ENCODE measurements at places on chromosomes 13 and 19.
A peak's percentile ranks its signal among the peaks of the same experiment; 100 is the strongest.

DNA sequence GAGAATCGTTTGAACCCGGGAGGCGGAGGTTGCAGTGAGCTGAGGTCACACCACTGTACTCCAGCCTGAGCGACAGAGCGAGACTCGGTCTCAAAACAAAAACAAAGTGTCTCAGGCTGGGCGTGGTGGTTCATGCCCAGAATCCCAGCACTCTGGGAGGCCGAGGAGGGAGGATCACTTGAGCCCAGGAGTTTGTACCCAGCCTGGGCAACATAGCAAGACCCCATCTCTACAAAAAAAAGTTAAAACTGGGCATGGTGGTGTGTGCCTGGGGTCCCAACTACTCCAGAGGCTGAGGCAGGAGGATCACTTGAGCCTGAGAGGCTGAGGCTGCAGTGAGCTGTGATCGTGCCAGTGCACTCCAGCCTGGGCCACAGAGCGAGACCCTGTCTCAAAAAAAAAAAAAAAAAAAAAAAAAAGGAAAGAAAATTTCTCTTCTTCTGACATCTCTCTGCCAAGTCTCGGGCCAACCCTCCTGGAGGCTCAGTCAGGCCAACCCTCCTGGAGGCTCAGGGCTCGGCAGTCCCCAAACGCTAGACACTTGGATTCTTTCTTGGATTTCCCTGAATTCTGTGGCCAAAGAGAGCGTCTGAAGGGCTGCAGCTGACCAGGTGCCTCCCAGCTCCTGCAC lies 26.3 kb downstream of the ARID3A start:
- no peak for DNase-seq

- no peak for DNase-seq
Measured at GRCh38 chr19:58328999-58329398, 2.2 kb downstream of the ZSCAN22 start.

GRCh38 chr13:33968520-33969507 lies 150.9 kb downstream of the RFC3 start:
- DNase-seq: no peak

DNA sequence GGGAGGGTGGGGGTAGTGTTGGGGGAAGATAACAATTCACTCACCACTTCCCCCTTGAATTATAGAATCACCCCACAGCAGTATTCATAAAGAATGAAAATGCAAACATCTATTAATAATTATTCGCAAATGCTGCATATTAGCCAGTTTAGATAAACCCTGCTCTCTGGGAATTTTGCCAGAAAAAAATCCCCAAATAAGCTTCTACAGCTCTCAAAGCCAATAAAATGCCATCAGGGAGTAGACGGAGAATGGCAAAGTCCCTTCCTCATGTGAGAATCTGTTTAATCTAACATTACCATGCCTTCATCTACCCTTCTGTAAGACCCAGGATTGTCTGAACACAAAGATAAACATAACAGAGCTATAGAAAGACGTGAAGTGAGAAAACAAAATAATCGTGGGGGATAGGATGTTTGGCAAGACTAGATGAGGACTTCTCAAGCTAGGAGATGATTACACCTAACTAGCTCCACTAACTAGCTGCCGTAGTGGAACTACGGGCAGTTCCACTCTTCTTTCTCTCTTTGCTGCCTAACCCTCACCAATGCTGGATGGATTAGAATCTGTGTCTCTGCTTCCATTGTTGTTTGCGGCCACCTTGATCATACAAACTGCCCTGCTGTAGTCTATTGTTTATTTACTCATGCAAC lies 32.4 kb upstream of the CACNA1A start:
- DNase-seq: no peak

- no peak for DNase-seq
Measured at GRCh38 chr19:14402332-14403144, 16.6 kb downstream of the DDX39A start.

GRCh38 chr13:77907666-77908341 lies 10.8 kb downstream of the EDNRB start:
- no peak for DNase-seq

- no peak for DNase-seq
Measured at GRCh38 chr19:46451352-46451751, 20.0 kb downstream of the PNMA8A start.

DNA sequence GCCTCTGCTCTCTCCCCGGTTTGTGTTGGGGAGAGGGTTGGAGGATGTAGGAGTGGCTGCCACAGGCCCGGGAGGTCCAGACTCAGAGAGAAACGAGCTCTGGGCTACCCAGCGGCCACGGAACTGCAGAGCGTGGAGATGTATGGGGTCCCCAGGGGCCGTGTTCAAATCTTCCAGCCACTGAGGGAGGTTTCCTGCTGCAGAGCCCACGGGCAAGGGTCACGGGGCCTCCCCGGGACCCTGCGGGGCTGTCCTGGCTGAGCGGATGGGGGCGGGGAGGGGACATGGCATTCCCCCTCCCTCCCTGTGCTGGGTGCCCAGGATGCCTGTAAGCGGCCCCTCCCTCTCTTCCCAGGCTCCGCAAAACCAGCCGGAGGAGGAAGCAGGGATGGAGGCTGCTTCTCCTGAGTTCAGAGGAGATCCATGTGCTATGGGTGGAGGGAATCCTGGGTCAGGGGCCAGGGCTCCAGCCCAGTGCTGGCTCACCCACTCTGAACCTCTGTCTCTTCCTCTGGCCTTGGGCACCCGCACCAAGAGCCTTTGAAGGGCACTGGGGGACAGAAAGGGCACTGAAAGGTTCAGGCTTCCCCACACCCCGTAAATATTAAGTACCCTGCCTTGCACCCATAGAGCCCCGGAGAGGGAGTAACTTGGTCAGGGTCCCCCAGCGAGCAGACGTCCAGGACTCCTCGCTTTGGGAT lies 22.6 kb downstream of the SMIM24 start:
- DNase-seq: no peak

DNA sequence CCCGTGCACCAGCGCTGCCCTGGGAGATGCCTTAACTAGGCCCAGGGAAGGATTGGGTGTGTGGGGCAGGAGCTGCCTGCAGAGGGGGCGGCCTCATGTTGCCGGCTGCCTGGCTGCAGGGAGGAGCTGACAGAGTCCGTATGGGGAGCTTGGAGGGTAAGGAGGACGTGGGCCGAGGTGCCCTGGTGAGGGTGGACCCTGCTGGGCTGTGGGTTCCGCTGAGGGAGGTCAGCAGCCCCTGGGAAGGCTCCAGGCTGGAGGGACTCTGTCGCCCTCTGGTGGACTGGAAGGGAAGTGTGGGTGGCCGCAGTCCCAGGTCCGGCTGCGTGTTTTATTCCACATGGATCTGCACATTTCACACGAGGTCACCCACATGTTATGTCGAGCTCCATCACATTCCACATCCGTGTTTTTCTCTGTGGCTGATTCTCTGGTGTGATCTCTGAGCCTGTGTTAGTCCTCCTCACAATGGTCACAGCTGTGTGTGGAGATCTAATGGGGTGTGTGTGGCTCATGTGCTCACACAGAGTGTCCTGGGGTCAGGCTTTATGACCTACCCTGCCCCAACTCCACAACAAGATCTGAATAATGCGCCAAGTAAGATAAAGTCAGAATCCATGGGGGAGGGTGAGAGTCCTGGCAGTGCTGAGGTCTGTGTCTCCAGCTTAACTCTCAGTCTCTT lies 1.8 kb upstream of the CEACAM8 start:
- peak; percentile 57 for DNase-seq

- DNase-seq: no peak
Measured at GRCh38 chr19:13937479-13938300, 527 bp downstream of the PODNL1 start.

GRCh38 chr19:43639519-43640423 lies at the start of gene CADM4:
CADM4 (minus strand) TSS chr19:43639850; CDS start chr19:43639790, 60 bp downstream.
- DNase-seq: peak; percentile 40

GRCh38 chr13:73902847-73903246 lies 231.4 kb downstream of the KLF12 start:
- no peak for DNase-seq

DNA sequence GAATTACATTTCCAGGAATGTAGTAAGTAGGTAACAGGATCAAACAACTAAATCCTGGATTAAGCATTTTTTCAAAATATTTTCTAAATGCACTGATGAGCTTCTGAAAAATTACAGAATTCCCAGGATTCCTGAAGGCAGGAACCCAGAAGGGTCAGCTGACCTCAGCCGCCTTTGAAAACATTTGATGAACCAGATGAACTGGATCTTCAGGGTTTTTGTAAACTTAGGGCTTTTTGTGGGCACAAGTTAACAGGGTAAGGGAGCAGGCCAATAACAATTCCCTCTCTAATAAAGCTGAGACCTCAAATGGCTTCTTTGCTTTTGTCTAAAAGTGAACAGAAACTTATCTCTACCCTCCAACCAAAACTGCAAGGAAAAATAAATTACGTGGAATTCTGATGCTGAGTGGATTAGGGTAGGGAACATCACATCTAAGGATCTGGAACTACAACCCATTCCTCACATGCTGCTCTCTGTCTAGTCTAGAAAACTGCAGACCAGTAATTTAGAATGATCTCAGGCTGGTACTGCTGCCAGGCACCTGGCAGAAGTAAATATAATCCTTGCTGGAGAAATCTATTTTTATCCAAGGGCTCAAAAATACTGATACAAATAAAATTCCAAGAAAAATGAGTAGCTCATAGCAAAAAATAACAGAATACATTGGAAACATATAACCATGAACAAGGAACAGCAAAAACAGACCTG lies 48.2 kb upstream of the N4BP2L1 start:
- DNase-seq: no peak

GRCh38 chr13:30257468-30258099 lies 49.8 kb downstream of the KATNAL1 start:
- no peak for DNase-seq

DNA sequence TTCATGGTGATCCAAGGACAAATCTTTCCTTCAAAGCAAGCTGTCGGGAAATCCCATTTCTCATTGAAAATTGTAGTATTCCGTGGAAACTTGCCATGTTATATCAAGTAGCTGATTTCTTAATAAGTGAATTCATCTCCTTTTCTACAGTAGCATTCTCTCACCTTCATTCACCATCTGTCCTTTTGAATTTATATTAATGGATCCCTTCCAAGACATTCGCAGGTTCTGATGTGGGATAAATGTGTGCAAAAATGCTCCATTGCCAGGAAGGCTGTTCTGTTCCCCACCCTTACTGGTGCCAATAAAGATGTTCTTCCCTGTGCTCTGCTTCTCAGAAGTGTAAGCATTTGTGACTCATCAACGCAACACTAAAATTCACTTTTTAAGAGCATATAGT lies 36.2 kb downstream of the AMER2 start:
- no peak for DNase-seq

DNA sequence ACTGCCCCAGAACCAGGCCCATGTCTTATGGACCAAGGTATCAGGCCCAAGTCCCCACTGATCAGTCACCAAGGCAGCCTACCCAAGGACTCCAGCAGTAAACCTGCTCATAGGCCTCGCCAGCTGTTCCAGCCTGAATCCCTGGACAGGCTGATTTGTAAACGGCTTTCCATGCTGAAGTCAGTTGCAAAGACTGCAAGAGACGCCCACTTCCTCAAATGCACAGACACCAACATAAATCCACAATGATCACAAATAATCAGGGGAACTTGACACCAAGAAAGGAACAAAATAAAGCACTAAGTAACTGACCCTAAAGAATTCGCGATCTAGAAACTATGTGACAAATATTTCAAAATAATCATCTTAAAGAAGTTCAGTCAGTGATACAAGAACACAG lies 75.2 kb downstream of the RXFP2 start:
- no peak for DNase-seq

GRCh38 chr13:20534038-20534608 lies 8.5 kb upstream of the CRYL1 start:
- DNase-seq: no peak

DNA sequence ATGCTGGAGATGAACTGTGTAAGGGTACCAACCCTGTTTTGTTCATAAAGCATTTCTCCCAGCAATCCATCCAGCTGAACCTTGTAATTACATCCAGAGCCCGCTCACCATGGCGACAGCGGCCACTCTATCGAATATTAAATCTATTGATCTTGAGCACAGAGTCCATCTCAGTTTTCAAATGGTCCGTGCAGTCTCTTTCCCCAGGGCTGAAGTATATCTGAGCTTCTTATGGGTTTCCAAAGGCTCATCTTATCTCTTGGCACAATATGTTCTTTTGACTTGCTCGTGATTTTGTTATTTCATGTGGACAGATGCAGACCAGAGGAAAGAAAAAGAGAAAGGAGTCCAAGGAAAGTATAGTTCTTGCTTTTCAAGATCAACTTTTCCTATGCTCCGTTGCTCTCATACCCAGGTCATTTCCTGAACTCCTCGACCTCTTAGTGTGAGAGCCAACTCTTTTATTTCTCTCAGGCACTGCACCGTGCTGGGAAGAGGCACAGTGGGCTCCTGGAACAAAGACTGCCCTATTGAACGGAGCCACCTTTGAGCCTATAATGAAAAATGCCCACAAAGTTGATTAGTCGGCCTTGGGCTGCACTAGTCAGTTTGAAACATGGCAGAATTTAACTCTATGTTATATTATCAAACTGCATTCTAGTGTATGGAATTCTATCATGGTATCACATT lies 66.7 kb downstream of the RFC3 start:
- no peak for DNase-seq

DNA sequence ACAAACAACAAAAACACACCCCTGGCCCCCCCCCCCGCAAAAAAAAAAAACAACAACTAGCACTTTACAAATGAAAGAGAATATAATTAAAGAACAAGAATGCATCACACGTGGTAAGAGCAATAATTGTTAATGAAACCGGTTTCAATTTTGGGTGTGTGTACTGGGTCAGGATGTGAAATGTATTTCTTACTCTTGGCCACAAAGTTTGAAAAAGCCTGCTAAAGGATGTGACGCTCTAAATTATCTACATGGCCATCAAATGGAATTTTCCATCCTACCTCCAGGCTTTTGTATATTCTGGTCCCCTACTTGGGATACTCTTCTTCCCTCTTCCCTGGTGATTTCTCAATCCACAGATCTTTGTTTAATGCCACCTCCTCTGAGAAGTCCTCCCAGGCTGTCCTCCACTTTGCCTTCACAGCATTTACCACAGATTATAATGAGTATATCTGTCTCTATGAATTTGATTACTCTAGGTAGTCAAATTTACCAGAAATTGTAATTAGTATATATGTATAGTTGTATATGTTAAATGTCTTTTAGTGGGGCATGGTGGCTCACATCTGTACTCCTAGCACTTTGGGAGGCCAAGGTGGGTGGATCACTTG lies 2.1 kb downstream of the SARS2 start:
- no peak for DNase-seq

DNA sequence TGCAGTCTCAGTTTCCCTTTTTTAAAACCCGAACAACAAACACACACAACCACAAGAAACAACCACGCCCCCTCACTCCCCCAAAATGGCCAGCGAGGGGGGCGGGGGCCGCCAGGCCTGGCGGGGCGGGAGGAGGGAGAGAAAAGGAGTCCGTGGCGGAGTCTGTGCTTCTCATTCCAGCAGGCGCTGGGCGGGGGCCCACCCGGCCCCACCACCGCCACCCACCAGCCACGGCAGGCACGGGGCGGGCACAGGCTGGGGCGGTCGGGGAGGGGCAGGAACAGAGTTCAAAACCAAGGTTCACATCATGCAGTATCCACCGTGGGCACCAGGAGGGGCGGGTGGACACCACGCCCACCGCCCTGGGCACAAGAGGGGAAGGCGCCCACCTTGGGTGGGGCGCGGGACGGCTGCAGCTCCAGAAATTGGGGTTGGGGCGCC lies 12.9 kb downstream of the DPF1 start:
- no peak for DNase-seq
